ENCODE measurements at places on chromosomes 16 and 17.

GRCh38 chr17:47267354-47267828, 13.8 kb downstream of the ITGB3 start:
- DNase-seq: no peak

- DNase-seq: no peak
Observed at GRCh38 chr16:51114382-51114781, 36.7 kb downstream of the SALL1 start.

GRCh38 chr16:1331712-1332617, 1.5 kb upstream of the BAIAP3 start:
- DNase-seq: peak; percentile 37

DNA sequence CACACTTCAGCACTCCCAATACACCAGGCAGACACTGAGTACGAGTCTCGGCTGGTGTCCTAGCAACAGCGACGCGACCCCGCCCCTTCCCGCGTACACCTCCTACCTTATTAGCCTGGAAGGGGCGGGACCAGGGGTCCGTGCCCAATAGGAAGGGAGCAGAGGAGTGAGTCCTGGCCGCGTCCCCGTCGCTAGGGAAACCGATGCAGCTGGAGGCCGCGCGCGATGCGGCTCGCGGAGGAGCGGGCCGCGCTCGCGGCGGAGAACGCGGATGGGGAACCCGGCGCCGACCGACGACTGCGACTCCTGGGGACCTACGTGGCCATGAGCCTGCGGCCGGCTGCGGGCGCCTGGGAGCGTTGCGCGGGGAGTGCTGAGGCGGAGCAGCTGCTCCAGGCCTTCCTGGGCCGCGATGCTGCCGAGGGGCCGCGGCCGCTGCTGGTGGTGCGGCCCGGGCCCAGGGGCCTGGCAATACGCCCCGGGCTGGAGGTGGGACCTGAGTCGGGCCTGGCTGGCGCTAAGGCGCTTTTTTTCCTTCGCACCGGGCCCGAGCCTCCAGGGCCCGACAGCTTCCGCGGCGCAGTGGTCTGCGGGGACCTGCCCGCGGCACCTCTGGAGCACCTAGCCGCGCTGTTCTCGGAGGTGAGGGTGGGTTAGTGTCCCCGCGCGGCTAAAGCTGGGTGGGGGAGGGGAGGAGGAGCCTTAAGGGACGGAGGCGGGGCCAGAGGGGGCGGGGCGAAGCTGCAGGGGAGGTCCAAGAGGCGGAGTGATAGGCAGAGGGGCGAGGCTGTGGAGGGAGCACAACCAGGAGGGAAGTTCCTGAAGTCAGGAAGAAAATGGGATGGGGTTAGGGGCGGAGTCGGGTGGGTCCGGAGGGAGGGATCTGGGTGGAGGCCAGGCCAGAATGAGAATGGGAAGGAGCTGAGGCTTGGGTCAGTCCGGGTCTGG, at the start of gene DNAH9:
TSS of gene DNAH9 (plus strand) at position 197 of the 948 bp plus-strand sequence. CDS start at position 226, 29 bp downstream.
- no peak for DNase-seq

DNA sequence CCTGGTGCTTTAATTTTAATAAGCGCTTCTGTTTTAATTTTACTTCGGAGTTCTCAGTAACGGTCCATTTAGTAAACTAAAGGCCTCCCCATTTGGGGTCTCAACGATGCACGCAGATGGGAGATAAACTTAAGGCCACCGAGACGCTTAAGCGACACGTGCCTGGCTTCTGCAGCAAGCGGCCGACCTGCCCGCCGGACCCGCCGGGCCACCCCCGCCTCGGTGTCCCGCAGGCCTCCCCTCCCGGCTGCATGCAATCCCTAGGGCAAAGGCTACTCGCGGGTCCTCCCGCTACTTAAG, 592 bp downstream of the GCSH start:
- no peak for DNase-seq

DNA sequence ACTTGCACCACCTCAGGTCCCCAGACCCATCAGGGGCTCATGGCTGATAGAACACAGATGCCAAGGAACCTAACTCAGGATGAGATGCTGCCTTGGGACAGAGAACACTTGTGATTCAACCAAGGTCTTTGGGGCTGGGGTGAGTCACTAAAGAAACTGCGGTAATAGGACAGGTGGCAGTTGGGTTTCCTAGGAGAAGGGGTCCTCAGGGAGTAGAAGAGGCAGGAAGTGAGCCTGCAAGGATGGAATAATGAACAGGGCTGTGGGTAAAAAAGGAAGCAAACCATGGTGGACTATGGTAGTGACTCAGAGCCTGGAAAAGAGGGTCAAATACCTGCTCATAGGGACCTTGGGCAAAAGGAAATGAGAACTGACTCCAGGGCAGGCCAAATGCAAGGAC, 6.5 kb upstream of the PNPO start:
- DNase-seq: no peak

DNA sequence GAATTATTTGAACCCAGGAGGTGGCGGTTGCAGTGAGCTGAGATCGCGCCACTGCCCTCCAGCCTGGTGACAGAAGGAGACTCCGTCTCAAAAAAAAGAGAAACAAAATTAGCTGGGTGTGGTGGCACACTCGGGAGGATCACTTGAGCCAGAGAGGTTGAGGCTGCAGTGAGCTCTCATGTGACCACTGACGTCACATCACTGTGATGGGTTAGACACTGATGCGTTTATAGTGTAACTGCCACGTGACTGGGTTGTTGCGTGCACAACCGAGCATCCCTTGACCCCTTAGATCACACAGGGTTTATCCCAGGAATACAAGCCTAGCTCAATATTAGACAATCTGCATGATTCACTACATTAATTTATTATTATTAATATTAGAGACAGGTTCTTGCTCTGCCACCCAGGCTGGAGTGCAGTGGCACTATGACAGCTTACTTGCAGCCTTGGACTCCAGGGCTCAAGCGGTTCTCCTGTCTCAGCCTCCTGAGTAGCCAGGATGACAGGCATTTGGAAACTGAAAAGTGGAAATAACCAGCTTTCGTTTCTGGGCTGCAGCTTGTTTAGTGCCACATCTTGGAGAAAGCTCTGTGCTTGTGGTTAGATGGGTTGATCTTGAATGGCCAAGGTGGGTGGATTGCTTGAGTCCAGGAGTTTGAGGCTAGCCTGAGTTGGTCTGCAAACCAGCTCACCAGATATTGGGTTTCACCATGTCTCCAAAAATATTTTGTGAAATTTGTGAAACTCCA, 26.4 kb upstream of the ABR start:
- no peak for DNase-seq

DNA sequence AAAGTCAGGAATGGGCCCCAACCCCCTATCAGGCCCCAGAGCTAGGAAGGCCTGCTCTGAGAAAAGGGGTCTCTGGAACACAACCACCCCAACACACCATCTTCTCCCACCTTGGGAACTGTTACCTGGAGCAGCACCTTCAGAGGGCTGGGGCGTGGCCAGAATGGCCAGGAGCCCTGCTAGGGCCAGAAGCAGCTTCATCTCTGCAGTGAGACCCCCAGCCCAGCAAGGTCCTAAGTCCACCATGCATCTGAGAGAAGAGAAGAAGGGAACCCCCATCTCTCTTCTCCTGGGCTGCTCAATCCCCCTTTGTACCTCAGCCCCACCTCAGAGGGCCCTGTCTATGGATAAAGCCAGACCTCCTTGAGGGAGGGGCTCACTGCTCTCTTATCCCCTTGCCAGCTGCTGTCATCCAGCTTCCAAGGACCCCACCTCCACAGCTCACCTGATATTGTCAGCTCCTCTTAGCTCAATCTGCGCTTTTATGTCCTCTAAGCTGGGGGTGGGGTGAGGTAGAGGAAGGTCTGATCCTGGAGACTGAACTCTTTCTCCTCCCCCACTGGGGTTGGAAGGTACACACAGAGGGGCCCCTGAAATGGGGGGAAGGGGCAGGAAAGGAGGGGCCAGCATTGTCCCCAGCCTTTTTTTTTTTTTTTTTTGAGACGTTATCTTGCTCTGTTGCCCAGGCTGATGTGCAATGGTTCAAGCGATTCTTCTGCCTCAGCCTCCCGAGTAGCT, at the start of gene MPO:
TSS of gene MPO (minus strand) at position 456 of the 738 bp plus-strand sequence. CDS start at position 279, 177 bp downstream.
- DNase-seq: no peak

DNA sequence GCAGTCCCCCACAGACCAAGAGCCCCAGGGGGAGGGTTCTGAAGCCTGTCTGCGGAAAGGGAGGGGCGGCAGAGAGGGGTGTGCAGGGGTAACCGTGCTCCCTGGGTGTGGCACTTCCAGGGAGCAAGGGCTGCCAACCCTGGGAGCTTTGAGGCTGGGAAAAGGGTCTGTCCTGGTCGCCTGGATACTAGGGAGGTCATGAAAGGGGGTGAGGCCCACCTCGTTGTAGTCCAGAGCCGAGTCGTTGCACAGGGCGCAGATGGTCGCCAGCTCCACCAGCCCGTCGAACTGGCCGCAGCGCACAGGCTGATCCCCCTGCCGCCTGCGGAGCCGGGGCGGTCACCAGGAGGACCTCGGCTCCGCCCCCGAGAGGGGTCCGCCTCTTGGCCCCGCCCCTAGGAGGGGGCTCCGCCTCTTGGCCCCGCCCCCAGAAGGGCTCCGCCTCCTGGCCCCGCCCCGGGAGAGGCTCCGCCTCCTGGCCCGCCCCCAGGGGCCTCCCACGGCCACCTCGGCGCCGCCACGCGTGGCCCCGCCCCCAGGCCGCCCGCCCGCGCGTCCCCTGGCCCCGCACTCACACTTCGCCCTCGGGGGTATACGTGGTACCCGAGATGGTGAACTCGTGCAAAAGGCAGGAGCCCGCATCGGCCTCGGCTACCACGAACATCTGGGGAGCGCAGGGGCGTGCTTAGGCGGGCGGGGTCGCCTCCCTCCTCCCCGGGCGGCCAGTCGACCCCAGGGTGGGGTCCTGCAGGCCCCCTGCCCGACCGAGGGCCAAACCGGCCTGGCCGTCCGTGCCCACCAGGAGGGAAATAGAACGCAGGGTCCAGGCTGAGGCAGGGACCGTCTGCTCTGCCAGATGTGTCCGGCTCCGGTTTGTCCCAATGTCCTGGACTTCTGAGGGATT, 19.5 kb downstream of the ATP2A3 start:
- no peak for DNase-seq

GRCh38 chr17:29159306-29159860, 20.8 kb downstream of the MYO18A start:
- DNase-seq: no peak

Data from CD4-positive, alpha-beta T cell treated with Interleukin-6 at 100 ng/mL for 8 hours (primary cell).